ENCODE measurements at places on chromosomes 7 and 10.

- DNase-seq: no peak
Observed at GRCh38 chr7:126305671-126306070, 947.1 kb downstream of the GRM8 start.

- DNase-seq: no peak
Observed at GRCh38 chr10:78712147-78712546, 356.6 kb upstream of the ZMIZ1 start.

DNA sequence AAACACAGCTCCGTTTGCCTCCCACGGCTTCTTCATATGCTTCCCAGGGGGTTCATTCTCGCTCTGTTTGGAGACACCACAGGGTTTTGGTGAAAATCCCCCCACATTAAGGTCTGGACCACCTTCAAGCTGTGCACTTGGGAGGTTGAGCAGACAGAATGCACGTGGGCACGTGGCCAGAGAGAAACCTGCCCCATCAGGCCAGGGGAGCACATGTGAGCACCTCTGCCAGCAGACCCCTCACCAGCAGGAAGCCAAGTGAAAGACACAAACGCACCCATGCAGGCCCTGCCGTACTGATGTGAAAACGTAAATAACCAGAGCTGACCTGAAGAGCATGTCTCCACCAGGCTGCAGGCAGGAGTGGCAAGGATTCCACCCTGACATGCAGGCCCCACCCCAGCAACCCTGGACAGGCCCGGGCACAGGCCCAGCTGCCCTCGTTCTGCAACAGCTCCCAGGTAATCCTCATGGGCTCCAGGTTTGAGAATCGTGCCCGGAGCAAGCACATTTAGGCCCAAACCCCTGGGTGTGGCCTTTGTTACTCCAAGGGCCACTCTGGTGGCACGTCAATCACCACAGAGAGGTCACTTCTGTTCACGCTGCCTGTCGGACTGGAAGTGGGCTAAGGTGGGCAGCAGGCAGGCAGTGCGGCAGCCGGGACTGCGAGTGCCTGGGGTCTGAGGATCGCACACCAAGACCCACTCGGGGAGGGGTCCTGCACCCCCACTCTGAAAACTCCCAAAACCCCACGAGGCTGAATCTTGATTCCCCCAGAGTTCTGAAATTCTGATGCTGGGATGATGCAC, 184.4 kb downstream of the PTPRN2 start:
- DNase-seq: no peak

DNA sequence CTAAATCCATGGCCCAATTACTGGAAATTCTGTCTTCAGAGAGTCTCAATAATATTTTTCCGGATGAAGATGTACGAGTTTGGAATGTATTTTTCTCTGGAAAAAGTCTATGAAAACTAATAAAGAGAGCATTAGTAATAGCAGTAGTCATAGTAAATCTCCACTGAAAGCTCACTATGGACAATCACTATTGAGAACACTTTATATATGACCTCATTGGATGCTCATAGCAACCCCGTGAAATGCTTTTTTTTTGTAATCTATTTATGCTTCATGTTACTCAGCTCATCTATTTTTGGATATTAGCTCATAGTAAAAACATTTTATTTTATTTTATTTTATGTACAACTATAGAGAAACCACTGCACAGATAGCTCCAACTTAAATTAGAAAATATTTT, 94.3 kb upstream of the MYO3A start:
- DNase-seq: no peak

DNA sequence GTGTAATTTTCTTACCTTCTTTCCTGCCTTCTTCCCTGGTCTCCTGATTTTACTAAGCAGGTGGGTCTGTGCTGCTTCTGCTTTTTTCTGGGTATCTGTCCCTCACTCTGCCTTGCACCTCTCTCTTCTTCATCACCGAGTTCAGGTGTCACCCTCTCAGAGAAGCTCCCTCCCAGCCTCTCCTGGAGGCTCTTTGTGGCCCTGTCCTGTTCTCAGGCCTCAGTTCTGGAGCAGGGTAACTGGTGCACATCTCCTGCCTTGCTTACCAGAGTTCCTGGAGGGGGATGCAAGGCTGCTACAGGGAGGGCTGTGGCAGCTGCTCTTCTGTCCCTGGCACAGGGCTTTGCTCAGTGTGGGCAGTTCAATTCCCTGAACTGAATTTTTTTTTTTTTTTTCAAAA, 66.1 kb downstream of the RBM33 start:
- no peak for DNase-seq

- no peak for DNase-seq
Observed at GRCh38 chr7:98985945-98986344, 107.6 kb downstream of the TRRAP start.

DNA sequence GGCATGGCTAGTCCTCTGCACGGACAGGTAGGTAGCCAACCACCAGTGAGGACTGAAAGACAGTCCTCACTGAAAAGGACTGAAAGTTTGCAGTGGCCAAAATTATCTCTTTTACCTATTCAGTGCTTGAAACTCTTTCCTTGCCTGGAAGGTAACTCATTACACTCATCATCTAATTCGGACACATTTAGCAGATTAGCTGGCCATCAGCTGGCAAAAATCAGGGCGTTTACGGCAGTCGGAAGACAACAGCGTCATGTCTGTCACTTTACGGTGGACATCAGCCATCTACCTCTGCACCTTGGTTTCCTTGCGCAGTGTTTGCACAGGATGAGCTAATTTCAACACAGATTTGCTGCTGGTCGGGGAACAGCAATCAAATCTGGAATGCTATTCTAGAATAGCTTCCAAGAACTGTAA, 740 bp downstream of the ANXA7 start:
- DNase-seq: peak; percentile 22

GRCh38 chr10:129491123-129491734, 24.2 kb downstream of the MGMT start:
- DNase-seq: no peak

DNA sequence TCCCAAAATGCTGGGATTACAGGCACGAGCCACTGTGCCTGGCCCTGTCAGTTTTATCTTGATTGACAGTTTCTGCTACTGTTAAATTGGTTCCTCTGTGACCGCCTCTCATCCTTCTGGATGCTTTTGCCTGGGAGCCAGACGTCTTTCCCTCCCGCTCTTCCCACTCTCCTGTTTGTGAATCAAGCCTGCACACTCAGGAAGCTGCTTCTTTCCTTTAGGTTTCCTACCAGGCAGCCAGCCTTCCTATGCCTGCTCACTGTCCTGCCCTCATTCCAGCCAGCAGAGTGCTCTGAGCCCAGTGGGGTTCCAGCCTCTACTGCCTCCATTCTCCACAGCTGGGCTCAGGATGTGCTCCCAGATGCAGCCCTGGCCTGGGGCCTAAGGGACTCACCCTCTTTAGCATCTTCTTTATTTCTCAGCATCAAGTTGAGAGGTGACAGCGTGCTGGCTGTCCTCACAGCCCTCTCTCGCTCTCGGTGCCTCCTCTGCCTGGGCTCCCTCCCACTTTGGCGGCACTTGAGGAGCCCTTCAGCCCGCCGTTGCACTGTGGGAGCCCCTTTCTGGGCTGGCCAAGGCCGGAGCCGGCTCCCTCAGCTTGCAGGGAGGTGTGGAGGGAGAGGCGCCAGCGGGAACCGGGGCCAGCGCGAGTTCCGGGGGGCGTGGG, 5.1 kb downstream of the SH2D4B start:
- DNase-seq: no peak

DNA sequence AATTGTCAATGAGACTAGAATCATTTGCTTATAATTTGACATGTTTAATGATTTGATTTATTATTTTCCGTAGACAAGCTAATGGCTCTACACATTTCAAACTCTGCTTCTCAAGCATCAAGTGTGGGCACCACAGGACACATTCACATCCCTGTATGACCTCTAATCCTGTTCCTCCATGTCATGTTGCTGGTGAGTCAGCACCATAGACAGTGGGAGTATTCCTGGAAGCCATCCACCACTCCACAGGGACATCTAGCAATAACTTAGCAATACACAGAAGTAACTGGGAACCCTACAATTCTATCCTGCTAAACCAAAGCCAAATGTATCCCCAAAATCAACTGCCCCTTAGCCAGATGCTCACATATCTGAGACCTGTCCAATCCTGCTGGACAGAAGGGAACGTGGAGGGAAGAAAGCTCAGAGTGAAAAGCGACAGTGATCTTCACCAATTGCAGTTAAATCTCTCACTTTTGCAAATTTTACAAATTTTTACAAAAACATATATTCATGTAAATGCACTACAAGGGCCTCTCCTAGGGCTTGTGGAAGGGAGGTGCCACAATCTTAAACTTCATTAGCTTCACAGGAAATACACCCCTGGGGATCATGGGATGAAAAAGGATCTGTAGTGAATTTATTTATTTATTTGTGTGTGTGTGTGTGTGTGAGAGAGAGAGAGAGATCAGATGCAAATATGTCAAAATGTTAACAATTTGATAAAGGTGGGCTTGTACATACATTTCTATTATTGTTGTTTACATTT, 126.5 kb downstream of the GFRA1 start:
- no peak for DNase-seq

DNA sequence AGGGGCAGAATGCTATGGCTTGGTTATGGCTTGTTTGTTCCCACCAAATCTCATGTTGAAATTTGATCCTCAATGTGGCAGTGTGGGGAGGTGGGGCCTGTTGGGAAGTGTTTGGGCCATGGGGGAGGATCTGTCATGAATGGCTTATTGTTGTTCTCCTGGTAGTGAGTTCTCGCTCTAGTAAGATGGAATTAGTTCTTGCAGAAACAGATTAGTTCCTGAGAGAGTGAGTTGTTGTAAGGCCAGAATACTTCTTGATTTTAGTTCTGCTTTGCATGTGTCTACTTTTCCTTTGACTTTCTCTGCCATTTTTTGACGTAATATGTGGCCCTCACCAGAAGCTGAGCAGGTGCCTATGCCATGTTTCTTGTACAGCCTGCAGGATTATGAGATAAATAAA, 188.2 kb downstream of the KIF20B start:
- DNase-seq: no peak

DNA sequence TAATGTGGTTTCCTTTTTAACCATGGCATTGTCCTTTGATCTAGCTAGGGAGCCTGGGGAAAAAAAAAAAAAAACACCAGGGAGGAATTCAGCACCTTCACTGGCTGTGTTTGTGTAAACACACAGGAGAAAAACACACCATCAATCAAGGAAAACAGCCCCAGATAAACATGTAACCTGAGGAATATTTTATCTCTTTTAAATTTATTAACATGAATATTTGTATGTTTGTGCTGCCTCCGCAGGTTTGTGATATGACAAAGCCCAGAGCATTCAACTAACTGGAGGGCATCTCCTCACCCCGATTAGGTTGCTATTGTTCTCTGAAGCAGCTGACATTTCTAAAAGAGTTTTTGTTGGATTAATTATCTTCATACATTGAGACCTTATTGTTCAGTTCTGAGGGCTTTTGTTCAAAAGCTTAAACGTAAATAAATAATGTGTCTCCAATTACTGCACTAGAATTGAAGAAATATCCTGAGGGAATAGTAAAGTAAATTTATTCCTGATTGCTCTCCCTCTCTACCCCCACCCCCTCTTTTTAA, 89.4 kb upstream of the SEMA3E start:
- no peak for DNase-seq

- DNase-seq: no peak
Observed at GRCh38 chr7:129368389-129368986, 65.7 kb upstream of the STRIP2 start.

DNA sequence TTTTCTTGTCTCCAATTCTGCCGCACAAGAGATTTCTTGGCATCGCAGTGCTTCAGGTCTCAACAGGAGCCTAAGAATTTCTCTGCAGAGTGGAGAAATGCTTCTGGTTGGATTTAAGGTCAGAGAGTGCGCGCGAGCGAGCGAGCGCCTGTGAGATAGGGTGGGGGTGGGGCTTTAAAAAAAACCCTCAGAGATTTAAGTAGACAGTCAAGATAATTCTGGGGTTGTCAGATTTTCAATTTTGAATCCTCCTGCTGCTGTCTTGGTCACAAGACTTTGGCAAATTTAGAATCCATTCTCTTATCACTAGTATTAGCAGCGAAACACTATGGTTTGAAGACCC, 49.7 kb downstream of the CPEB3 start:
- DNase-seq: no peak

GRCh38 chr7:153476166-153476565, 576.0 kb upstream of the DPP6 start:
- no peak for DNase-seq

- no peak for DNase-seq
Observed at GRCh38 chr10:30637881-30638467, 8.4 kb upstream of the LYZL2 start.

DNA sequence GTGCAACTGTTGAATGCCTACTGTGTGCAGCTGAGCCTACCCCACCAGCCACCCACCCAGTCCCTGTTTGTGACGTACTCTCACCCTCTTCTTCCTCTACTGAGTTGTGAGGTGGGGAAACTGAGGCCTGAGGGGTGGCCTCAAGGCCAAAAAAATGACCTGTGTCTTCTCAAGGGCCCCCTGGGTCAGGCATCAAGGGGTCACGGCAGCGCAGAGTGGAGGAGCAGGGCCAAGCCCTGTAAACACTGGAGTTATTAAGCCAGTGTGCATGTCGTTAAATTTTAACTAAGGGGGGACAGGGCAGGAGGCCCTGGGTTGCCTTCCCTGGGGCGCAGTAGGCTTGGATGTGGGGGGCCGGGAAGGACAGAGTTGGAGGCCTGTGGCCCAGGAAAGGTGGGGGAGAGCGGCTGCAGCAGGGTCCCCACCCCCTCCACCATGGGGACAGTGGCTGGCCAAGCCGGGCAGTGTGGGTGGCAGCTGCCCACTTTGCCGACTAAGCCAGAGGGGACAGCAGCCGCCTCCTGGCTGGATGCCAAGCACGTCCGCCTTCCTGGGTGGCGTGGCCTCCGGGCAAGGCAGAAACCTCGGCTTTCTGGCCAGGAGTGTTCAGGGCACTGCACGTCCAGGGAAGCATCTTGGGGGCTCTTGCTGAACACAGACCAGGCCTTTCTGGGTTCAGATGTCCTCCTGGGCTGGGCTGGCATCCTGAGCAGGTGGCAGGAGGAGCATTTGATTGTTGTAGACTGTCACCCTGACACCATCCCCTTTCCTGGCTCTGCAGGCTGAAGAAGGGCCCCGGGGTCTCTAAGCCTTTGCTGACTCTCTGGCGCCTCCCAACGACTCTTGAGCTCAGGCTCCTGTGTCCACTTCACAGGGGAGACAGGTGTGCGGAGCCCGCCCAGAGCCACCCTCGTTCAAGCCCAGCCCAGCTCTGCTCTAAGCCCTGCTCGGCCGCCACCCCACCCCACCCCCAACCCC, 1.9 kb downstream of the SLC29A4 start:
- no peak for DNase-seq

GRCh38 chr7:155362380-155363145, 64.9 kb downstream of the INSIG1 start:
- DNase-seq: no peak

GRCh38 chr10:70779511-70780369, 5.4 kb downstream of the TBATA start:
- DNase-seq: no peak

- no peak for DNase-seq
Observed at GRCh38 chr7:47506382-47507339, 75.2 kb downstream of the TNS3 start.

Data from stimulated activated CD4-positive, alpha-beta T cell treated with anti-CD3 and anti-CD28 coated beads, Interleukin-15, amount 100 ng/mL, for 48 hours (primary cell).